Cardiac muscle cell (in vitro differentiated cells and primary cell): ENCODE measurements at places on chromosomes 1 and 21. TPM values are rescaled to one million over a fixed set of nuclear protein-coding genes. Genes with fewer than 3 reads are reported as not detected.

The WDR64 gene
- polyA plus RNA-seq, result not detected in 2 replicates

The FCGR2B gene
- not detected in 2 replicates for polyA plus RNA-seq

The CASZ1 gene
- 53.5 and 68.2 TPM in 2 replicates for polyA plus RNA-seq

The RPE65 gene
- polyA plus RNA-seq, result 0.67 TPM in 1 of 2 replicates, not detected in the other

The PADI1 gene
- polyA plus RNA-seq, result 4.9 and 6.7 TPM in 2 replicates

The ITGB2 gene
- 0.12 and 0.27 TPM in 2 replicates for polyA plus RNA-seq

The FAAH gene
- 18.7 and 20.2 TPM in 2 replicates for polyA plus RNA-seq

The GSTM5 gene
- not detected in 2 replicates for polyA plus RNA-seq

The CD34 gene
- polyA plus RNA-seq, result 0.29 and 0.94 TPM in 2 replicates

The SLC44A3 gene
- 1.1 and 1.2 TPM in 2 replicates for polyA plus RNA-seq

The YRDC gene
- polyA plus RNA-seq, result 20.0 and 22.2 TPM in 2 replicates

The OR2L3 gene
- not detected in 2 replicates for polyA plus RNA-seq

The CFH gene
- polyA plus RNA-seq, result 0.09 TPM in 1 of 2 replicates, not detected in the other

The PAX7 gene
- polyA plus RNA-seq, result not detected in 2 replicates

The SETSIP gene
- not detected in 2 replicates for polyA plus RNA-seq

The ALPL gene
- 0.21 and 0.77 TPM in 2 replicates for polyA plus RNA-seq

The NBPF26 gene
- polyA plus RNA-seq, result 6.2 and 7.1 TPM in 2 replicates

The AQP10 gene
- polyA plus RNA-seq, result 5.4 and 20.6 TPM in 2 replicates

The IVL gene
- not detected in 2 replicates for polyA plus RNA-seq

The DNAJC6 gene
- polyA plus RNA-seq, result 26.0 and 48.1 TPM in 2 replicates

The TMEM200B gene
- 18.7 and 33.0 TPM in 2 replicates for polyA plus RNA-seq

The KIF2C gene
- 10.0 and 82.5 TPM in 2 replicates for polyA plus RNA-seq

The ARID1A gene
- polyA plus RNA-seq, result 28.5 and 43.1 TPM in 2 replicates

The NBPF1 gene
- polyA plus RNA-seq, result 52.1 and 57.6 TPM in 2 replicates

The LIN28A gene
- polyA plus RNA-seq, result 3.4 and 5.6 TPM in 2 replicates

The LCE1D gene
- not detected in 2 replicates for polyA plus RNA-seq

The EFCAB14 gene
- 31.3 and 33.9 TPM in 2 replicates for polyA plus RNA-seq

The DENND1B gene
- 11.0 and 14.9 TPM in 2 replicates for polyA plus RNA-seq

The ATP1A4 gene
- 0.16 and 0.21 TPM in 2 replicates for polyA plus RNA-seq

The SKI gene
- 2.7 and 5.2 TPM in 2 replicates for polyA plus RNA-seq

The RGS18 gene
- not detected in 2 replicates for polyA plus RNA-seq

The OR2L2 gene
- polyA plus RNA-seq, result 0.57 TPM in 1 of 2 replicates, not detected in the other

The TFF2 gene
- not detected in 2 replicates for polyA plus RNA-seq

The RBP7 gene
- polyA plus RNA-seq, result 2.3 and 4.3 TPM in 2 replicates

The DUSP12 gene
- 63.1 and 65.7 TPM in 2 replicates for polyA plus RNA-seq

The PHGDH gene
- polyA plus RNA-seq, result 89.8 and 124 TPM in 2 replicates

The HSD11B1 gene
- polyA plus RNA-seq, result 1.1 TPM in 1 of 2 replicates, not detected in the other

The AVPR1B gene
- polyA plus RNA-seq, result 0.10 TPM in 1 of 2 replicates, not detected in the other

The PADI2 gene
- polyA plus RNA-seq, result 0.11 and 0.46 TPM in 2 replicates

The INTS11 gene
- 75.8 and 86.4 TPM in 2 replicates for polyA plus RNA-seq

The TRIM67 gene
- polyA plus RNA-seq, result not detected in 2 replicates

The TMEM61 gene
- not detected in 2 replicates for polyA plus RNA-seq

The ID3 gene
- 703 and 1,027 TPM in 2 replicates for polyA plus RNA-seq

The GJA5 gene
- 12.3 and 21.5 TPM in 2 replicates for polyA plus RNA-seq

The REN gene
- 3.5 TPM in 1 of 2 replicates, not detected in the other for polyA plus RNA-seq

The CYP2J2 gene
- 3.4 and 7.7 TPM in 2 replicates for polyA plus RNA-seq

The IFI44L gene
- polyA plus RNA-seq, result not detected in 2 replicates

The VANGL2 gene
- polyA plus RNA-seq, result 15.2 and 22.0 TPM in 2 replicates

The OR14K1 gene
- polyA plus RNA-seq, result not detected in 2 replicates

The SERPINC1 gene
- polyA plus RNA-seq, result not detected in 2 replicates

The CAMK1G gene
- 5.0 and 8.7 TPM in 2 replicates for polyA plus RNA-seq

The MOV10 gene
- 62.0 and 86.0 TPM in 2 replicates for polyA plus RNA-seq

The S100A8 gene
- polyA plus RNA-seq, result 4.4 and 12.2 TPM in 2 replicates

The HRNR gene
- polyA plus RNA-seq, result not detected in 2 replicates

The NT5C1A gene
- 0.16 TPM in 1 of 2 replicates, not detected in the other for polyA plus RNA-seq

The KRTAP19-1 gene
- polyA plus RNA-seq, result not detected in 2 replicates

The SLAMF1 gene
- polyA plus RNA-seq, result 0.10 TPM in 1 of 2 replicates, not detected in the other

The TMPRSS15 gene
- not detected in 2 replicates for polyA plus RNA-seq

The PLPP3 gene
- polyA plus RNA-seq, result 41.3 and 41.4 TPM in 2 replicates
